Kidney (tissue), 22 donors: ENCODE measurements at places on chromosomes 4 and X. TPM values are rescaled to one million over a fixed set of nuclear protein-coding genes. Genes with fewer than 3 reads are reported as not detected.

TREX2 gene
- total RNA-seq: 1.4 TPM

GRCh38 chrX:96183843-96184242 is 500.8 kb upstream of the DIAPH2 start:
- DNase-seq: no peak

DNA sequence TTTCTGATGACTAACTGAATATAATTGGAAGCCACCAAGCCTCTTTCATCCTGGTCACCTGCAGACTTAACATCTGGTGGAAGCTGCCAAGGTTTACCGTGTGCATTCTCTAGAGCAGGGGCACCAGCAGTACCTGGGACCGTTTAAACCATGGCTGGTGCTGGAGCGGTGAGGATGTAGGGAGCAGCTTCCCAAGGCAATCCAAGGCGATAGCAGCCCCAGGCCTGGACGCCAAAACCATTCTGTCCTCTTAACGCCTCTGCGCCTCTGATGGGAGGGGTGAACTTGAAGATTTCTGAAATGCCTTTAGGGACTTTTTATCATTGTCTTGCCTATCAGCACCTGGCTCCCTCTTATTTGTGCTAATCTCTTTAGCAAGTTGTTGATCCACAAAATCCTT is 37.3 kb upstream of the SPANXN2 start:
- DNase-seq: no peak

DNA sequence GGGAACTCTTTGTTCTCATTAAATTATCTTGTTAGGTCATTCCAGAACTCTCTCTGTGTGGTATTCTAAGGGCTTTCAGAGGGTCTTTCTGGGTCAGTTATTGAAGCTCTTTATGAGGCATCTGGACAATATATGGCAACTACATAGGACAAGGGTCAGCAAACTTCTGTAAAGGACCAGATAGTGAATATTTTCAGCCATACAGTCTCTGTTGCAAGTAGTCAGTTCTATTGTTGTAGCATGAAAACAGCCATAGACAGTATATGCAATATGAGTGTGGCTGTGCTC is 35.1 kb downstream of the HADH start:
- no peak for DNase-seq

MAGEB5 gene
- not detected for total RNA-seq

DNA sequence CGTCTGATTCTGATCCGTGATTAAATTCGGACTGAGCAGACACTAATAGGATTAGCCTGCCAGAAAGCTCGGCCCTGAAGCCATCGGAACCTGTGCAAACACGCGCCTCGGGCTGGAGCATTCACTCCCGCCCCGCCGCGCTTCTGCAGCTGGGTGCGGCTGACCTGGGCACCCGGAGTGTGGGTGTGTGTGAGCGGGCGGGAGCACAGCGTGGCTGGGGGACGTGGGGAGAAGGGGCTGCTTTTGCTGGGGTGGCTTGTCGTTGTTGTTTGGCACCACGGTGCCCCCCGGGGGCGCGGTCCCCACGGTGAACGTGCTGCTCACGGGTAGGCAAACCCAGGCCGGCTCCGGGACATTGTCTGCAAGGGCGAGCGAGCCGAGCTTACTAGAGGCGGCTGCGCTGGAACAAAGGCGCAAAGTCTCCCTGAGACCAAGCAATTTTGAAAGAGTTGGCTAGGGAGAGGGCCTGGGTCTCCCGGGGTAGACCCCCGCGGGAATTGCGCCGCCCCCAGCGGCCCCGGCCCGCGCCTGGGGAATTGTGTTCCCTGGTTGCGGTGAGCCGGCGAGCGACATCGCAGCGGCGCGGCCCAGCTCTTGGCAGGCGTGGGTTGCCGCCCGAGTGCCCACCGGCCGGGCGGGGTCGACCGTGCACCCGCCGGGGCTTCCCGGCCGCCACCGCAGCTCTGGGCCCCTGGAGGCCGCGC is 1.4 kb downstream of the MAMLD1 start:
- peak; percentile 20 for DNase-seq

TMEM175 gene
- total RNA-seq: 31.1 TPM

- no peak for DNase-seq
These were observed 199.2 kb downstream of the RASL11B start for GRCh38 chr4:53061091-53061850.

DNA sequence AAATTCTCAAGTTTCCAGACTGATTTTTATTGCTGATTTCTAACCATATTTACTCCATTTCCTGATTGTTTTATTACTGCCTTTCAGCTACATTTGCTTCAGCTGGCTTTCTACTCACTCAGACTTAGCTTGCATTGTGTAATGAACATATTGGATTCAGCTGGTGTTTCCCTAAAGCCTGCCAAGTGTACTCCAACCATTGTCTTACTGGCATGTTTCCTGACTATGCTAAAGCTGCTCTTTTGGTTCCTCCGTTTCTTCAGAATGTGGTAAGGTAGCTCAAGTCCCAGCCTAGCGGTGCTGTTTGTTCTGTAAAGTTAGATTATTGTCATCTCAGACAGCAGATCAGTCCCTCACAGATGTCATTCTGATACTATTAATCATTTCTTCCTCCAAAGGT is 53.1 kb upstream of the GLRA2 start:
- no peak for DNase-seq

NPY2R gene
- total RNA-seq: 0.54 TPM

GRCh38 chr4:185235843-185236503 is 26.6 kb downstream of the SNX25 start:
- DNase-seq: no peak

GRCh38 chr4:34365946-34366345 is 1878.4 kb downstream of the ARAP2 start:
- DNase-seq: no peak

- DNase-seq: no peak
These were observed 259.6 kb upstream of the GPC4 start for GRCh38 chrX:133674726-133675470.

DNA sequence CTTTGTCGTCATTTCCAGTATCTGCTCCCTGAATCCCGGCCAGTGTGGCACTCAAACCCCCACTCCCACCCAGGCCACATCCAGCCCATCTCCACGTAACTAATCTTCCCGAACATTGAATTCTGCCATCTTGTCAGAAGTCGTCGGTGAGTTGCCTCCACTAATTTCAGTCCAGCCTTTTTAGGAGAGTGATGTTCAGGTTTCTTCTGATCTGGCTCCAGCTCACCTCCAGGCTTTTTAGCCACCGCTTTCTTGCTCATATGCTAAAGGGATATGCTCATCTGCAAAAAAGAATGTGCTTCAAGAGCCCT is 1.3 kb downstream of the TMEM165 start:
- DNase-seq: peak; percentile 36

DNA sequence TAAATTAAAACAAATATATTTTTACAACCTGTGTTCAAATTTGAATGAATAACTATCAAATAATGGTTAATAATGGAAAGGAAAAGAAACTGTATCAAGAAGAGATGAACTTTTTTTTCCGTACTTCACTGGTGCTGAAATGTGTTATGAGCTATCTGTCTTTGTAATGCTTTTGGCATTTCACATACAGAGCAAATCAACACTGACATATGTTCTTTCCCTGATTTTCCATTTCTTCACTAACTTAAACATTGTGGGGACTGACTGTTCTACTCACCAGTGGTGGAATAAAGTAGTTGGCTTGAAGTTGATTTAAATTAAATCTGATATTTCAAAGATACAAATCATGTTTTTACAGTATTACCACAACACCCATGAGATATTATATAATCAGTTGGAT is 304.0 kb upstream of the BMP3 start:
- DNase-seq: no peak

- DNase-seq: peak; percentile 89
These were observed 29.9 kb downstream of the FGFRL1 start for GRCh38 chr4:1041147-1041935.

DNA sequence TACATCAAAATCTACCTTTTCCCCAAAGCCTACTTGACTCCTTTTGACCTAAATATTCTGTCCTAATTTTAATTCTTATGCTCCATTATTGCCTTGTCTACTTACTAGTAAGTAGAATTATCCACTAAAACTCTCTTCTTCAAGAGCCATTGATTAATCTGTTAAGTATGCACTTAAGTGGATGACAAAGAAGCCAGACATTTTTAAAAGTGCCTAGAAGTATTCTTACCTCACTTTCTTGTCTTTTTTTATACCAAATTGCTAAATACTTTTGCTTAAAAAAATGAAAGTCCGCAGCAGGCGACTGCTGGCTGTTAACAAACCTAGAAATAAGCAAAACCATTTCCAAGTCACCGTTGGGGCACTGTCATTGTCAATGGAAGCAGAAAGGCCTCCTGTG is 20.1 kb upstream of the FRMPD4 start:
- DNase-seq: no peak

DNA sequence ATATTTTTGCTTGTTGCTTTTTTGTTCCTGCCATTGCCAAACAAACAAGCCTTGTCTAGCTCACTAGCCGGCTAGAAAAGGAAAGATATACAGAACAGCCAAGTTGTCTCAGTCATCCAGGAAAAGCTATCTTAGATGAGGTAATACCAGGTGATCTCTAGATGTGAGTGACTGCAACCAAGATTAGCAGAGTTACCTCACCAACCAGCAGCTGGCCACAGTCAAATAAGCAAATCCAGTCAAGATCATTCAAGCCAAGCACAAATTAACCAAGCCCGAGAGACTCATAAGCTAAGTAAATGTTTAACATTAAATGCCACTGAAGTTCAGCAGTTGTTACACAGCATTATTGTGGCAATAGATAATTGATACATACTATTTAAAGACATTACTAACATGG is 108.6 kb downstream of the CENPC start:
- DNase-seq: no peak

DCUN1D4 gene
- total RNA-seq: 50.7 TPM

GRCh38 chr4:39466747-39467146 is 7.9 kb downstream of the LIAS start:
- no peak for DNase-seq

FAAH2 gene
- total RNA-seq: 17.0 TPM

DNA sequence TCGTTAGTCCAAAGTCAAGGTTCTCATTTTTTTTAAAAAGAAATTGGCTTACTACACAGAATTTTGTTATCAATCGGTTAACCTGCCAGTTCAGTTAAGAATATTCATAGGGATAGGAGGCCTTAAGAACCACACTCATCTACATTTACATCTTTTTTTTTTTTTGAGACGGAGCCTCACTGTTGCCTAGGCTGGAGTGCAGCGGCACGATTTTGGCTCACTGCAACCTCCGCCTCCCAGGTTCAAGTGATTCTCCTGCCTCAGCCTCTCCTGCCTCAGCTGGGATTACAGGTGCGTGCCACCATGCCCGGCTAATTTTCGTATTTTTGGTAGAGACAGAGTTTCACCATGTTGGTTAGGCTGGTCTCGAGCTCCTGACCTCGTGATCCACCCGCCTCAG is 33.7 kb downstream of the ABCE1 start:
- no peak for DNase-seq

- no peak for DNase-seq
These were observed 148.8 kb upstream of the MID1 start for GRCh38 chrX:10769195-10769594.

GLRA3 gene
- total RNA-seq: not detected

DNA sequence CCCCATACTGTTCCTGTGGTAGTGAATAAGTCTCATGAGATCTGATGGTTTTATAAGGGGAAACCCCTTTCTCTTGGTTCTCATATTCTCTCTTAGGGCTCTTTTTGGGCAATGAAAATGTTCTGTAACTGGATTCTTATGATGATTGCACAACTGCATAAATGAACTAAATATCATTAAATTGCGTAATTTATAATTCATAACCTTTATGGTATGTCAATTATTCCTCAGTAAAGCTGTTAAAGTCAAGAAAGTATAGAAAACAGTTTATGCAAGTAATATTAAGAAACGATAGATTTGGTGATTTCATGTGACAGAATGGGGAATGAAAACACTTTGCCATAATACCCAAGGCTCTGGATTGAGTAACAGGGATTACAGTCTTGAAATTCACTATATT is 33.5 kb upstream of the SPANXD start:
- DNase-seq: no peak

ANTXR2 gene
- total RNA-seq: 33.1 TPM

- DNase-seq: no peak
These were observed 8.4 kb upstream of the PLA2G12A start for GRCh38 chr4:109738104-109738872.

DNA sequence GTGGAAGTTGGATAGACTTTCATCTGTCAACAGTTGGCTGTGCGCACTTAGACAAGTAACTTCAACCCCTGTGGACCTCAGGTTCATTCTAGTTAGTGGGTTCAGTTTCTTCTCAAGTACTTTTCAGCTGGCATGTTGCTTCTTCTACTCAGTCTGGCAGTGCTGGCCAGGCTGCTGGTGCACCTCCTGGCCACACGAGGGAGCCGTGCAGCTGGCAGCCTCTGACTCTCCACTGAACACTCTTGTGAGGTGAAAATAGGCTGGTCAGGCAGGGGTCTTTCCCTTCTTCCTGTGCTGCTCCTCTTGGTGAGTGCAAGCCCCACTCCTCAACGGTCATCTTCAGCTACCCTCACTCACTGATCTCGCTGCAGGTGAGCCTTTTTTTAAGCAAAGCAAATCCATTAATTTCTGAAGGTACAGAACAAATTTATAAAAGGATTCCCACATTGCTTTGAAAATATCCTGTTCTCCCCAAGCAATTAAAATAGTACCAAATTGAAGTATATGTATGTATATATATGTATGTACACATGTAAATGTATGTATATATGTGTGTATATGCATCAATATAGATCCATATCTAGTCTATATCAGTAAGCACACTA is 30.6 kb downstream of the LONRF3 start:
- DNase-seq: peak; percentile 43

IL13RA2 gene
- 0.31 TPM for total RNA-seq

- no peak for DNase-seq
These were observed 21.8 kb upstream of the AREG start for GRCh38 chr4:74423104-74423503.

GRCh38 chr4:126957987-126958386 is 674.8 kb upstream of the INTU start:
- no peak for DNase-seq

- no peak for DNase-seq
These were observed at the start of gene PPP4R3C for GRCh38 chrX:27463187-27463586. Gene PPP4R3C (minus strand): TSS chrX:27463341. CDS start chrX:27463296, 45 bp downstream.

GRCh38 chrX:10685923-10686595 is 65.7 kb upstream of the MID1 start:
- DNase-seq: no peak

DNA sequence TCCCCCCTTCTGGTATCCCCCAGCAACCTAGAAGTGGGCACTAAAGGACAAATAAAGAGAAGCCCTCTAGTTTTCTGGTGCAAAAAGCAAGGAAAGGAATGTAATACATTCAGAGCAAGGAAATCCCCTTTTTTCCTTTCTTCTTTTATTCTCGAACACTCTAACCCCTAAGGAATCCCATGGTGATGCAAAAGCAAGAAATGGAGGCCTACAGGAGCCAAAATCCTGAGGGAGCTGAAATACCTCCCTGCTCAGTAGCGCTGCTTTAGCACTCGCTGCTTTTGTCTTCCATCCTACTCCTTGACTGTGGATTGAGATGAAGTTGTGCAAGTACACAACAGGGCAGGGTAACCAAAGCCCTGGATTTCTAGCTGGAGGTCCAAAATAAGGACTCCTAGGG is 251.0 kb downstream of the PRDM5 start:
- DNase-seq: no peak
